ENCODE measurements at places on chromosomes 3 and 15.

GRCh38 chr15:42063122-42063848, 31.1 kb downstream of the PLA2G4D start:
- no peak for DNase-seq

DNA sequence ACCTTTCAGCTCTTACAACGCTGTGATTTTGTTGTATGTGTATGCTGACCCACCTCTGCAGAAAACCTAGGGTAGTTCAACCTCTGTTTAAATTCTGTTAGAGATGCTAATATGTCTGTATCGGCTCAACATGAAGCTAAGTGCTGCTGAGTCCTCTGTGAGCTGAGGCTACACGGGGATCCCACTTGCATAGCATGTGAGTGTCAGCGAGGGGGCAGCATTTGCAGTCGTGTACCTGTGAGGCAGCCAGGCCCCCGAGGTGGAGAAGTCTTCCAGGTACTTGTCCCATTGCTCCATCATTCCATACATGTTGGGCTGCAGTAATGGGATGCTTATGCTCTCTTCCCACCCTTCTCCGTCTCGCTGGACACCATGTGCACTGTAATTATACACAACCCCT, 3.7 kb downstream of the MKRN2OS start:
- DNase-seq: no peak

DNA sequence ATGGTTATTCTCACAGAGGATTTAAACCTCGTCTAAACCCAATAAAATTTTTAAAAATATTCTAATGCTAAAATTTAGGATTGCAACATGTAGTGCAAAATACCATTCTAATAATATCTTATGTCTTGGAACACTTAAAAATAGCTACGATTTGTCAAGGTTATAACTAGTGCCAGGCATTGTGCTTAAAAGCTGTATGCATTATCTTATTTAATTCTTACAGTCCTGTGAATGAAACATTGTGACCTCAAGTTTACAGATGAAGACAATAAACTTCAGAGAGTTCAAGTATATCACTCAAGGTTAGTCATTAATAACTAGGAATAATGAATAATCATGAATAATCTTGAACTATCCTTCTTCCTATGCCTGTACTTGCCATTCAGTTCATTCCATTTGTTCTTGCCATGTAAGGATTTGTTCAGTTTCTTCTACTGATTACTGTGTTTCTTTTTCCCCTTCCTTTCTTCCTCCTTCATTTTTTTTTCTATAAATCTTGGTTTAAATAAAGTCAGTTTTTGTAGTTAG, 897.6 kb upstream of the NR2F2 start:
- DNase-seq: no peak

DNA sequence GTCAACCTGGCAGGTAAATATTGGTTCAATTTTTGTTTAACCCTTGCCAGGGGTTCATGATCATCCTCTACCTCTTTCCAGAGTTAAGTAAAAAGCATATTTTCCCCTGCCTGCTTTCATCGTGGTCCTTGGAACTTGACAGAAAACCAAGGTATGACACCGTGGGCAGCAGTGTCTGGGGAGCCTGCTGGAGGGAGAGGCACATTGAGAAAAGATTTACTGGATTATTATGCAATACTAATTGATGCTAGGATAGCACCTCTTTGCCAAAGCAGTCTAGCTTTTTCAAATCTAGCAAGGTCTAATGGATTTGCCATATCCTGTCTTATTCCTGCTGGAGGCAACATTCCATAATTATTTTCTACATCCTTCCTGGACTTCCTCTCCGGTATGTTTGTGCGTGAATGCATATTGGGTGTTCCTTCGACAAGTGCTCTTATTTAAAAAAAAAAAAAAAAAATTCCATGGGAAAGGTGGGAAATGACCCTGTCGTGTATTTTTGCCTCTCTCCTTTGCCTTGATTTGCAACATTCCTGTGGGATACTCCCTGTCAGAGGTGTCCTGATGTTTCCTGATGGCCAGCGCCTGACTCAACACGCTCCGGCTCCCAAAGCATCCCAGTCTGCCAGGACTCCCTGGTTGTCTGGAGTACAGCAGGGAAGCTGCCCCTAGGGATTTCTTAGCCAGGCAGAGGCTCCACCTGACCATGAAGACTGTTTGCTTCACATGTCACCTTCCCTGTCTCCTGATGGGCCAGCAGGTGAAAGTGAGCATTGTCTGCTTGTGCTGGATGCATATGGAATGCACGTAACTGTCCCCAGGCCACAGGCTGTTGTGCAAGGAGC, 6.3 kb downstream of the BHLHE40 start:
- DNase-seq: no peak

DNA sequence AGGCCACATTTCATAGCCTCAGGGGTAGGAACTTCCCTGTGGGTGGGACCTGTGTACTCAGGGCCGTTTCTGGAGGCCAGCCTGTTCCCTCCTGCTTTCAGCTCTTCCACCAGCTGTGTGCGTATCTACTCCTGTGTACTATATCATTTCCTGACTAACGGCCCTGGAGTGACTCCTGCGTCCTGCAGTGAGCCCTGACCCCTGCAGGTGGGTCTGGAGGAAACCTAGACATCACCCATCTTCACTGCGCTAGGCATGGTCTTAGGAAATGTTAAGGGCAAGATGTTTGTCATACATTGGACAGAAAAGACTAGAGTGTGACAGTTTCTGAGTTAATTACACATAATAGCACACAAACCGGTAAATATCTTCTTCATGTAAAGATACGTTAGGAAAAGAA, 297.3 kb downstream of the GABRB3 start:
- DNase-seq: no peak

GRCh38 chr3:26839001-26839400, 216.4 kb downstream of the LRRC3B start:
- no peak for DNase-seq
